ENCODE measurements at places on chromosomes 11 and 22. TPM values are rescaled to one million over a fixed set of nuclear protein-coding genes. Genes with fewer than 3 reads are reported as not detected.

GRCh38 chr11:112666253-112666652 lies 295.0 kb upstream of the NCAM1 start:
- DNase-seq: no peak

Gene SMTNL1
- total RNA-seq: not detected

DNA sequence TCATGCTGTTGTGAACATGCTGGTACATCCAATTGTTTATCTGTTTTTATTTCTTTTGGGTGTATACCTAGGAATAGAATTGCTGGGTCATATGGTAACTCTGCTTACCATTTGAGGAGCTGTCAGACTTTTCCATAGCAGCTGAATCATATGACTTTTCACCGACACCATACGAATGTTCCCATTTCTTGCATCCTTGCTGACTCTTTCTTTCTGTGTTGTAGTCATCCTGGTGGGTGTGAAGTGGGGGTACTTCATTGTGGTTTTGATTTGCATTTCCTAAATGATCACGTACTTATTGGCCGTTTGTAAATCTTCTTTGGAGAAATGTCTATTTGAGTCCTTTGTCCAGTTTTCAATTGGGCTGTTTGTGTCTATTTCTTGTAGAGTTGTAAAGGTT lies 26.5 kb downstream of the ATXN10 start:
- no peak for DNase-seq

Gene TMEM86A
- 2.6 TPM for total RNA-seq

GRCh38 chr11:7604331-7604955 lies 68.9 kb downstream of the CYB5R2 start:
- DNase-seq: no peak

- DNase-seq: no peak
These were observed 11.6 kb downstream of the AHNAK start for GRCh38 chr11:62534779-62535545.

- DNase-seq: no peak
These were observed 73.0 kb downstream of the PAK1 start for GRCh38 chr11:77400775-77401449.

DNA sequence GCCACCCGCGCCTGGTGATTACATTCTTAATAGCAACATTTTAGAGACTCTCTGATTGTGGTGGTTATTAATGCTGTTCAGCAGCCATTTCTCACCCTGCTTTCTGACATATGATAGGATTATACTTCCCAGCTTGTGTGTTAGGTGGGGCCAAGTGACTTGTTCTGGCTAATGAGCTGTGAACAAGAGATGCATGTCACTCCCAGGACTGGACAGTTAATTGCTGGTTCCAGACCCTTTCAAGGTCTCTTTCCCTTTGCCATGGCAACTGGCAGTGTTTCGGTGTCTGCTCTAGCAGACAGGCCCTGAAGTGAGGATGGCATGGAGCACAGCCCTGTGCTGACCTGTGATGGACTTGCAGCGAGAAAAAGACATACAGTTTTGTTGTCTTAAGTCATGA lies 8.9 kb upstream of the PTPRJ start:
- DNase-seq: no peak

Gene CHID1
- 63.7 TPM for total RNA-seq

GRCh38 chr22:27879923-27880322 lies 39.1 kb downstream of the PITPNB start:
- DNase-seq: no peak

- no peak for DNase-seq
These were observed 58.0 kb downstream of the CADM1 start for GRCh38 chr11:115446214-115446613.

DNA sequence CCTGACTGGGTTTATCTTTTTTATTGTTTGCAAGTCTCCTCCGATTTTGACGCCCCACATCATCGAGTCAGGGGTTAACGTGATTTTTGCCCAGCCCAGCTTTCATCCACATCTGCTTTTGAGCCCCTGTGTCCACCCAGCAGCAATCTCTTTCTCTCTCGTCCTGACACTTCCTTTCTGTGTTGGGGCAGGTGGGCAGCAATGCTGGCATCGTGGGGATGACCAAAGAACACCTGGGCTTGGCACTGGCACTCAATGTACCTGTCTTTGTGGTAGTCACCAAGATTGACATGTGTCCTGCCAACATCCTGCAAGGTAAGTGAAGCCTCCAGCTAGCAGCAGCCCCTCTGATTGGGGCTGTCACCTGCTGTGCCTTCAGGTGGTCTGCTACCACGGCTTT lies 15.8 kb downstream of the GTPBP1 start:
- no peak for DNase-seq

Gene TBX10
- total RNA-seq: not detected

DNA sequence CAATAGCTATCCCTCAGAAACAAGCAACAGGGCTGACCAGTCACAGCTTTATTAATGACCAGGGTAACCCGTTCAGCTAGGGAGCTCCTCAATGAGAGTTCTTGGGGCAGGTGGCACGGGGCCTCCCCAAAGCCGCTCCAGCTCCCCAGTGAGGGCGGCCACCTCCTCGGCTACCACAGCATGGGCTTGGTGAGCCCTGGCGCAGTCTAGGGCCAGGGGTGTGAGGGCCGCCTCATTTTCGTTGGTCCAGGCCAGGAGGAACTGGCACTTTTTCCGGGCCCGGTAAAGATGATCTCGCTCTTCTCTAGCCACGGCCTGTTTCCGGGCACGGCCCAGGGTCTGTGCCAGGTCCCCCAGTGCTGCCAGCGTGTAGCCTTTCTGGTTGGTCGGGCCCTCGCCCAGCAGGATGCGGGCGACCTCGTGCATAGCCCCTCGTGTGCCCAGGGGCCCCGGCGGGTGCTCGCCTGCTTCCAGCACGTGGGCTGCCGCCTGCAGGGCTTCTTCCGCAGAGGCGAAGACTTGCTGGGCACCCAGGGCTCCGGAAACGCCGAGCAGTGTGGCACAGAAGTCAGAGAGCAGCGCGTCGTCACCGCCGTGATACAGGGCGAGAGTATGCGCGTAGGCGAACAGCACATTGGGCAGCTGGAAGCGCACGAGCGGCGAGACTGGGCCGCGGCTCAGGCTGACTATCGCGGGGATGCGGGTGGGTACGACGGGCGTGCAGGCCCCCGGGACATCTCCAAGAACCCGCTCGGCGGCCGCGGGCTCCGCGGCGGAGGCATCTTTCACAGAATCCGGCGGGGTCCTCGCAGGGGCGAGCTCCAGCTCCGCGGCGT lies 913 bp downstream of the ZNHIT2 start:
- no peak for DNase-seq

Gene GALNT18
- total RNA-seq: 23.2 TPM

- DNase-seq: no peak
These were observed 11.6 kb upstream of the CAPN5 start for GRCh38 chr11:77055101-77055561.

GRCh38 chr11:43913829-43914380 lies 28.5 kb upstream of the C11orf96 start:
- DNase-seq: no peak

Gene CRYBB2
- not detected for total RNA-seq

Gene OR52I2
- not detected for total RNA-seq

Gene CHADL
- total RNA-seq: 2.9 TPM

DNA sequence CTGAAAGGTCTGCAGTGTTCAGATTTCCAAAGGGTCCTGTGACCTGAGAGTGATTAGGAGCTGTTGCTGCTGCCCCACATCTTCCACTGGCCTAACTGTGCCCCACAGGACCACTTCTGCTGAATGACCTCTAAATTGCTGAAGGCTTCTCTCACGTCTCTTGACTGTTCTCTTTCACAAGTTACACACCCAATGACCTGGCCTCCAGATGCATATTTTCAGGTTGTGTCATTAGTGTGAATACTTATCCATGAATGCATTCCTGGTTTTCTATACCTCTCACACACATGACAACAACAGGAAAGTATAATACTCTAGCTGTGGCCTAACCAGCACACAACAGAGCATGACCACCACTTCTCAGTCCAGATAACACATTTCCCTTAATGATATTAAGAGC lies 15.4 kb downstream of the PRR14L start:
- DNase-seq: no peak

DNA sequence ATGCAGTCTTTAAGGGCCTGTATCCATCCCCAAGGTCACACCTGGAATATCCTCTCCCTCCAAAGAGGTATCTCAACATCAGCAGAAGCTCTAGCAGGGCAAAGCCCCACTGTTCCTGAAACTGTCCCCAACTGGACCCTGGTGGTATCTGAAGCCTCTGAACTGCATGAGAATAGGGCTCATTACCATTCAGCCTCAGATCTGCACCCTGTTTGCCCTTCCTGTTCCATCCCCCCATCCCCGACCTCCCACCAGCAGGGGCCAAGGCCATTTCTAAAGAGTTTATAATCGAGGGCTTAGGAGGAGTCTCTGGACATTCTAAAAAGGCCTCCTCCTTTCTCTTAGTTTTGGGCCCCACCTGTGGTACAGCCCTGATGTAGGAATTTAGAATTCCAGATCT lies 74.0 kb upstream of the THY1 start:
- no peak for DNase-seq

Gene ABTB2
- 27.9 TPM for total RNA-seq

Gene NXPE4
- total RNA-seq: not detected

Gene LRRC56
- 0.38 TPM for total RNA-seq

GRCh38 chr11:126224647-126225294 lies 13.2 kb downstream of the FAM118B start:
- DNase-seq: no peak

- peak; percentile 89 for DNase-seq
These were observed 2.3 kb downstream of the CYB5R3 start for GRCh38 chr22:42646569-42647525.

Gene PYGM
- total RNA-seq: 42.5 TPM

DNA sequence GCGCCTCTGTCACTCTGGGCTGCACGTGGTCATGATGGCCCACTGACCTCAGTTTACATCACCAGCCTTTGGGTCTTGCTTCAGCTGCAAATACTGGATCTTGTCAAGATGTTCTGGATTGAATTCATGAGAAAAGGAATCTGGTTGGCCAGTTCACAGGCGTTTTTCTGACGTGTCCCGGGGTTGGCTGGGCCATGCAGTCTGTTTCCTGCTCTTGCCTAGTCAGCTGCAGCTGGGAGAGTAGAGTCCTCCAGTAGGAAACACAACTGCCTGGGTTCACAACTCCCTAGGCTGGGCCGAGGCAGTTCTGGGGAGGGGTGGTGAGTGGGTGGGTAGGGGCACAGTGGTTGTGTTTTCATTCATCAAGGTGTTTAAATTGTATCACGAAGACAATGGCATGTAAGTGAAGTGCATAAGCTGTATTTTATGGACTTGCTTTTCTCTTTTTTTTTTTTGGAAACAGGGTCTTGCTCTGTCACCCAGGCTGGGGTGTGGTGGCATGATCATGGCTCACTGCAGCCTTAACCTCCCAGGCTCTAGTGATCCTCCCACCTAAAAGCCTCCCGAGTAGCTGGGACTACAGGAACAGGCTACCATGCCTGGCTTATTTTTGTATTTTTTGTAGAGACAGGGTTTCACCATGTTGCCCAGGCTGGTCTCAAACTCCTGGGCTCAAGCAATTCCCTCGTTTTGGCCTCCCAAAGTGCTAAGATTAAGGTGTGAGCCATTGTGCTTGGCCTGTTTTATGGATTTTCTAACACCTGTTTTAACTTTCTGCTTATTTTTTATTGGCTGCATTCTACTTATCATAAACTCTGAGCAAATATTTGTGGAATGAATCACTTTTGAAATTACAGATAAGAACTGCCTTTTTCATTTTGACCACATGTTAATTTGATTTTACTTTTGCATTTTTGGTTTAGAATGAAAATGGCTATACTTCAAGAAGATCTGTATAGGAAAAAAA lies 54.0 kb upstream of the PITPNB start:
- DNase-seq: no peak

- DNase-seq: no peak
These were observed 390.0 kb downstream of the TENM4 start for GRCh38 chr11:79050786-79051185.

Gene PGA5
- not detected for total RNA-seq

Gene HMBS
- 14.7 TPM for total RNA-seq

GRCh38 chr11:65125197-65126056 lies 3.3 kb downstream of the MRPL49 start:
- no peak for DNase-seq

DNA sequence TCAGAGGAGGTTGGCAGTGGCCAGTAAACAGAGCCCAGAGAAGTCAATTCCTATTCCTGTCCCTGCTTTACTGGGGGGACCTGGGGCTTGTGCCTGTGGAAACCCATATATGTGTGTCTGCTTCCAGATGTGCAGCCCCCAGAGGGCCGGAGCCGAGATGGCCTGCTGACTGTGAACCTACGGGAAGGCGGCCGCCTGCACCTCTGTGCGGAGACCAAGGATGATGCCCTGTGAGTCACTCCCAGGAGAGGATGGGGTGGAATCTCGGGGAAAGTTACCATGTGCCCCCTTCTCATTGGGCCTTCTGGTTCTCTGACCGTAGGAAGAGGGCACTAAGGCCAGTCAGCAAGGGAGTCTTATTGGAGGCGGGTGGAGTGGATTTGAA lies 5.3 kb downstream of the PLEKHB1 start:
- DNase-seq: peak; percentile 57

DNA sequence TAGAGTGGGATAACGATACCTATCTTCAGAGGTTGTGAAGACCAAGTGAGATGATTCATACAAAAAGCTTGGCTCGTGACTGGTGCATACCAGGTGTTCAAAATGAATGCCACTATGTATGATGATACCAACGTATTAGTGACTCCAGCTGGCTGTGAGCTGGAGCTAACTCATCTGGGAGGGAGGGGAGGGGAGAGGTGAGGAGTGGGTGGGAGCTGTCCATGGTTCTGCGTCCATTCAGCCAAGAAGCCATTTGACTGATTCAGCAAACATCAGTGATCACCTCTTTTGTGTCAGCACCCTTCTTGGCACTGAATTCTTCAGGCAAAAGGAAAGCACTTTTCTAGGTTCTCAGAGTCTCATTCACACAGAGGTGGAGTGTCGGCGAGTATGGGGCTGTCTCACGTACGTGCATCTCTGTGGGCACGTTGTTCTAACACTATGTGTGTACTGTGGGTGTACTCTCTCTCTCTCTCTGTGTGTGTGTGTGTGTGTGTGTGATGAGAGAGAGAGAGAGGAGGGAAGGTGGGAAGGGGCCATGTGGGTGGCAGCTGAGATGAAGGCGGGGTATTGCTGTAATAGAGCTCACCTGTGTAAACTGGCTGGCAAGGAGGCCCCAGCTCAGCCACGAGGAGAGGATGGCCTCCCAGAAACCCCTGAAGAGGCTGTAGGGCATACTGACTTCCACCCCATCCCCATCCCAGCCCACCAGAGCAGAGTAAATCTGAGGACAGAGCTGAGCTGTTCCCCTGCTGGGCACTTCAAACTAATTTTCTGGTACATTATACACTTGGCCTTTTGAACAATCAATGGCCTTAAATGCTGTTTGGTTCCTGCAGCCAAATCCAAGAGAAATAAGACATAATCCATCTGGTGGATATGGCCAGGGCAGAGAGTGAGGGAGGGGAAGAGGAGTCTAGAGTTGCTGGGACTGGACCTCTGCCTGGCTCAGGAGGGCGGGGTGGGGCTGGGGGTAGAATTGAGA lies 96.1 kb upstream of the THY1 start:
- DNase-seq: no peak

DNA sequence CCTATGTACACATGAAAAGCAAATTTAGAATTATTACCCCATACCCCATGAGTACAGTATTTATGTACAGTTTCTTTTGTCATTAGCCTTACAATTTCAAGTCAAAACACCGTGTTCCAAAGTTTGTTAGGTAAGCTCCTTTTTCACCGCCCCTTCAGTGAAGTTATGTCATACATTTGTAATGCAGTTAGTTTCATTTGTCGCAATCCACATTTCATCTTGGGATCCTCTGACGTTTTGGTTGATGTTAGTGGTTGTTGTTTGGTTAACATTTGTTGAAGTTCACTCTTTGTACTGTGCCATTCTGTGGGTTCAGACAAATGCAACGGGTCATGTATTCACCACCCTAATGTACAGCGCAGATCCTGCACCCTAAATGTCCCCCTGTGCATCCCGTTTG lies 45.2 kb downstream of the ARHGEF12 start:
- no peak for DNase-seq

All from cardiac septum (tissue), 1 donor.